ENCODE measurements at places on chromosomes 7 and 10.

DNA sequence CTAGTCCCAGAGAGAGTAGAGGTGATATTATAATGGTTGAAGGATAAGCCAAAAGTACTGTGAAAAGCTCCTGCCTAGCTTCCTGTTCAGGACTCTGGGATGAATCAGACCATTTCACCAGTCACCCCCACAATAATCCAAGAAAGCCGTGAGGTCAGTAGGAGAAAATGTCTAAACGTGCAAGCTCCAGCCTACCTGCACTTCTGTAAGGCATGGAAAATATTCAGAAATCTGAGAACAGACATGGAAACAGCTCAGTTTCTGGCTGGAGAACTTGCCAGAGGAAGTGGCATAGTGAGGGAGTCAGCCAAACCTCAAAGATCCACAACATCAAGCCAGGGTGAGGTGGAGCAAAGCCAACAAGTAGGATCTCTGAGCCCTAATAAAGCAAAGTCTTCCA, 58.2 kb downstream of the ELAPOR2 start:
- DNase-seq: no peak

GRCh38 chr7:98315318-98315993, 34.0 kb downstream of the BRI3 start:
- peak; percentile 70 for DNase-seq

- no peak for DNase-seq
These were observed 349.4 kb downstream of the EXOC4 start for GRCh38 chr7:133602291-133602690.

GRCh38 chr10:121648493-121648892, 50.2 kb upstream of the FGFR2 start:
- DNase-seq: no peak

DNA sequence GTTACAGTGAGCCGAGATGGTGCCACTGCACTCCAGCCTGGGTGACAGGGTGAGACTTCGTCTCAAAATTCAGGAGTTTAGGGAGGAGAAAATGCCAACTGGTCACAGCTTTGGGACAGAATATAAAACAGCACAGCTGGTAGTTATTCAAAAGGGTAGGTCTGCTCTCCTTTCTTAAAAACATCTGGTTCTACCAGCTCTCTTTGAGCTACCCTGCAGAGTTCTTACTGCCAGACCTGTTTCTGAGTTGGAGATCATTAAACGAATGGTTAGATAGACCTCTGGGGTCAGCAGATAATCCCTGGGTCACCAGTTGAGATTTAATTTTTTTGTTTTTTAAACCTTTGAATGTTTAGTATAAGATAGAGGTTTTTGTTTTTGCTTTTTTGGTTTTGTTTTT, 52.6 kb downstream of the MCU start:
- no peak for DNase-seq

- no peak for DNase-seq
These were observed 1429.3 kb upstream of the LRRTM3 start for GRCh38 chr10:65496541-65496940.

- no peak for DNase-seq
These were observed 119.5 kb downstream of the BAMBI start for GRCh38 chr10:28796606-28797512.

- DNase-seq: no peak
These were observed 207.3 kb upstream of the ADO start for GRCh38 chr10:62597226-62597625.

DNA sequence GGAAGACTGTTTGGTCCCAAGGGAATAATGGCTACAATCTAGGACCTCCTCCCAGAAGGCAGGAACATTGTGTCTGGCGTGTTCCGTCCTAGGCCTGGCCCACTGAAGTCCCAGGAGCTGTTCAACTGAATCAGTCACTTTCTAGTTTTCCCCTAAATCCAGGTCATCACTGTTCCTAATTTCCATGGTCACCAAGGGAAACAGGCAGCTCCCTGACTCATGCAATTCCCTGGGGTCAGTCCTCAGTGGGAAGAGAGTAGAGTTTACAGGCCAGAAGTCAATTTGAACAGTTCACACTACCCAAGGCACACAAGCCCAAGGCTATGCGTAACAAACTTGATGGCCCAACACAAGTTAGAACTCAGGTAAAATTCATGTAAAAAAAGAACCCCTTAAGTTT, 44.0 kb downstream of the CREB3L2 start:
- no peak for DNase-seq

DNA sequence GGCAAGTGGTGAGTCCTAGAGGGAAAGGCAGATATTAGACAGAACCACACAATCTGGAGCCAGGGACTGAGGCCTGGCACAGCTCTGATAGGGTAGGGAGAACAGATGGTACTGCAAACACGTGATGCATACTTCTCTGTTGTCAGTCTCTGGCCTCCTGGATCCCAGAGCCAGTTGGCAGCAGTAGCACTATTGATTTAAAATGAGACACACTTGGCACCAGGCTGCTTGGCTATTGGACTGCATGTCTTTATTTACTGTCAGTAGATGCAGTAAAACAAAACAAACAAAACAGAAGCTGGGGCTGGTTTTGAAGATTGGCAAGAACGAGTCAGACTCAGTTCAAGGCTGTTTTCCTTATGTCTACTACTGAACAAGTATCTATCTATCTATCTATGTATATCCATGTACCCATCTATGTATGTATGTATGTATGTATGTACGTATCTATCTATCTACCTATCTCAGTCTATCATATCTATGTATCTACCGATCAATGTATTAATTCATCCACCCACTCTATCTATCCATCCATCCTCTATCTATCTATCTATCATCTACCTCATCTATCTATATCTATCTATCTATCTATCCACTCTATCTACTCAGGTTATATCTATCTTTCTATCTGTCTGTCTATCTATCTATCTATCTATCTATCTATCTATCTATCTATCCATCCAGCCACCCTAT, 23.4 kb upstream of the MGAM2 start:
- no peak for DNase-seq

DNA sequence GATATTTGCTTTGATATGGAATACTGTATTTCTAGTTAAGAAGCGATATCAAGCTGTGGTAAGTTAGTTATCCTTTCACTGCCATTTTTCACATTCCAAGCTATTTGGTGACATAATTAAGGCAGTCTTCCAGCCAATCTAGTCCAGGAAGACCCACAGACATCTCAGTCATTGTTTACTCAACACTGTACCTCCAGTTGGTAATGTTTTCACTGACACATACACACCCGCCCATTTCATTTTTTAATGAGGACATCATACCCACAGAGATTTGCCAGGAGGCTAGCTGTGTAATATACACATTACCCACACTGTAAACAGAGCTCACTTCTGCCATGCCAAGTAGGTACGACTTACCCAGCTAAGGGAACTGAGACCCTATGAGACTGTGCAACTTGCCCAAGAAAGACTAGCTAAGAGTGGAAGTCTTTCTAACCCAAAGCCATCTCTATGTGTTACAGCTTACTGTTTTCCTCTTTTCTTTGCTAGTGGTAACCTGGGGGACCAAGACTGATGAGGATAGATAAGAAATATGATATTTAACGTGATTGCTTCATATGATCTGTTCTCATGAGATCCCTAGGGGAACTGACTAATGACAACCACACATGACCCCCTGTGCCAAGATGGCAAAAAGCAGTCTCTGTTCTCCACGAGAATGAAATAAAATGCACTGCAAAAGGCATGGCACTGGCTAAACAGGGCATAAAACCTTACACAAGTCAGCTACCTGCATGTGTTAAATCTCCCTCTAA, 179.0 kb downstream of the DGKI start:
- no peak for DNase-seq
